ENCODE measurements at places on chromosomes 3 and 15. TPM values are rescaled to one million over a fixed set of nuclear protein-coding genes. Genes with fewer than 3 reads are reported as not detected.

THSD4 gene
- not detected for total RNA-seq

DNA sequence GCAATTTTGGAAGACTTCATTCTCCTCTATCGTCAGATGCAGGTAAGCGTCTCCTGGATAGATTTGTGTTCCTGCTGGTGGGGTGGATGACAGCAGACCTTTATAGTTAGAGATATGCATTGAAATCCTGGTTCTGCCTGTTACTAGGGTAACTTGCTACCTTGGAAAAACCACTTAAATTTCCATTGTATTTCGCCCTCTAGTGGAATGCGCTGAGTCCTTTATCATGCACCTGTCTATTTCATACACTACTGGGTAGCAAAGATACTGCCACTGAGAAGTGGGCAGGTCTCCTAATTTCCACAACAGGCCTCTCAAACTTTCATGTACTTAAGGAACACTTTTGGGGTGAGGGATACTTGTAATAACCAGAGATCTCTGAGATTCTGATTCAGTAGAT is 209.5 kb upstream of the SUCLG2 start:
- H3K27ac ChIP-seq, result no peak overlapping the region
- DNase-seq, result no peak
- H3K4me3 ChIP-seq, result no peak overlapping the region
- no peaks in the 10 kb centered on the region for H3K27me3 ChIP-seq

DNA sequence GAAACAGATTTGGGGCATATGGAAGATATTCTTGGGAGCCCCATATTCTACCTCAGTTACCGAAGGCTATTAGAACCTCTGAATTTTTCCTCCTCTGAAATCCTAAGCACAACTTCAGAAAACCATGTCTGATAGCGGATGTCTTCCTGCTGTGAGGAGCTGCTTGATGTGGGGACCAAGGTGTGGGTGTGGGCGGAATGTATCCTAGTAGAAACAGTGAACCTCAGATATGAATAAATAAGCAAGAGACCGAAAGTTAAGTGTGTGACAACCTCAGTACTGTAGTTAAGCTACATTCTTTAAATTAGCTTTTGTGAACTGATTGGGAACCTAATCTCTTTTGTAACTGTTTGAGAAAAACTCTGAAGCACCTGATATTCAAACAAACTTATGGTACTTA is 46.9 kb downstream of the SENP2 start:
- no peaks in the 10 kb centered on the region for H3K27me3 ChIP-seq
- peaks cover 12% of the 10 kb centered on the region for H3K36me3 ChIP-seq
- no peak overlapping the region for H3K4me3 ChIP-seq

DNA sequence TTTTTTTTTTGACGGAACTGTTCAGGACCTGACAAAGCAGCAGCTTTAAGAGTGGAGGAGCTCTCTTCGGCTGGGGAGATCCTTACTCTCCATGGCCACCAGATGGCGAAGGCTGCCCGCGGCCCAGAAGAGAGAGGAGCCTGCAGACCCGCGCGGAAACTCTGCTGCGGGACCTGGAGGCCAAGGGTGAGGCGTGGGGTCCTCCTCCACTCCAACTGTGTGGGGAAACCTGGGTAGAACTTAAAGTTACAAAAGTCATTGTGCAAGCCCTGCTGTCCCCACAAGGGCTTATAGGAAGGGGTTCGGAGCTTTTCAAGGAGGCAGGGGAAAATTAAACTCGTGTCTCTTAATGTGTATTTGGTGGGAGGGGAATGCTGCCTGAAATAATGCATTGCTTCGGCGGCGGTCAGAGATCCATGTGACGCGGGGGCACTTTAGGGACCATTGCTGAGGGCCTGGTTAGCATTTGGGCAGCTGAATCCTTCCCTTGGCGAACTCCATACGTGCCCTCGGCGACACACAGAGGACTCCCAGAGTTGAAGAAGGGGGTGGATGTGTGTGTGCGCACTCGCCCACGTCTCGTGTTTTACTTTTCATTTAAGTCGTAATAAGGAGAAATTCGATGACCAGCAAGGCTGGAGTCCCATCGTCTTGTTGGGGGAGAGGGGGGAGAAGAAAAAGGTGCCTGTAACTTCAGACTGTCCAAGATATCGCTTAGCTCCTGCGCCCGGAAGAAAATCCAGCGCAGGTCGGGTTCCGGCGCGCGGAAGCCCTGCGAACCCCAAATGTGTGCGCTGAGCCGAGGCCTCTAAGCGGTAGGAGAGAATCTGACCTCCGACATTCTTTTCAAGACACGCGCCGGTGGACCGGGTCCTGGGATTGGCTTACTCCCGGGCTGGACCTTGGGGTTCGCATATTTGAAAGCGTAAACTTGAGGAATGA is 9.7 kb downstream of the EOMES start:
- H3K27ac ChIP-seq, result peak overlapping the region; percentile 70
- peaks cover 27% of the 10 kb centered on the region for H3K4me1 ChIP-seq
- H3K27me3 ChIP-seq, result peaks cover 46% of the 10 kb centered on the region

- H3K27me3 ChIP-seq, result no peaks in the 10 kb centered on the region
- no peak overlapping the region for H3K4me3 ChIP-seq
- DNase-seq, result no peak
Observed at GRCh38 chr3:49311283-49311682, 28.6 kb downstream of the USP4 start.

LRRC15 gene
- not detected for total RNA-seq

DNA sequence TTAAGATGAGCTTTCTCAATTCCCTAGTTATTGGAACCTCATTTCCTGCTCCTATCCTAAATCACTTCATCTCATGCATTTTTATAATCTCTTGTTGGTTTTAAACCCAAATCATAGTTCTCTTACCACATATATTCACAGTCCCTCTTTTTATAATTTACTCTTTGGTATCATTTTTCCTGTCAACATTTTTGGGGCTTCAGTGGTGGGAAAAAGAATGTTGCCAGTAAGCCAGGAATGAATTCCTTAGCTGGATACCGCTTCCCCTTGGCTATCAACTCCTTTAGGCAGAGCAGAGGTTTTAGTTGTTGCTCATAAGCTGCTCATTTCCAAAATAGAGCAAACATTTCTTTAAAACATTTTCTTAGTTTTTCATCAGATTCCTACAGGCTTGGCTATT is 112.3 kb downstream of the GALK2 start:
- no peak for DNase-seq
- peaks cover 12% of the 10 kb centered on the region for H3K4me1 ChIP-seq
- H3K36me3 ChIP-seq, result peaks cover 44% of the 10 kb centered on the region
- no peaks in the 10 kb centered on the region for H3K27me3 ChIP-seq

DNA sequence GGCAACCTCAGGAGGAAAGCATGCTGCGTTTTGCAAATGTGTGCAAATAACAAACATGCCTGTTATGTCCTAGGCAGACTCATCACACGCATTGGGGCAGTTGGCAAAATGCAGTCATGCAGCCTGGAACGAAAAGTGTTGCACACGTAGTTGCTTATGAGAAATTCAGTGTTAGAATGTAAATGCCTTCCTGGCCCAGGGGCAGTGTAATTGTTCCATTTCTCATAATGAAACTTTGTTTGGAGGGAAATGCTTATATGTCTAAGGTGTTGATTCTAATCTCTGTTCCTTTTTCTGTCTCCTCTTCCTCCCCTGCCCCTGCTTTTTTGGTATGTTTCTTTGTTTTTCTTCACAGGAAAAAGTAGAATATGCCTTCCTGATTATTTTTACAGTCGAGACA is 156.0 kb downstream of the CACNA1D start:
- no peaks in the 10 kb centered on the region for H3K4me1 ChIP-seq
- DNase-seq, result no peak
- H3K36me3 ChIP-seq, result no peaks in the 10 kb centered on the region
- peaks cover 14% of the 10 kb centered on the region for H3K27me3 ChIP-seq
- H3K27ac ChIP-seq, result no peak overlapping the region
- no peak overlapping the region for H3K4me3 ChIP-seq

DNA sequence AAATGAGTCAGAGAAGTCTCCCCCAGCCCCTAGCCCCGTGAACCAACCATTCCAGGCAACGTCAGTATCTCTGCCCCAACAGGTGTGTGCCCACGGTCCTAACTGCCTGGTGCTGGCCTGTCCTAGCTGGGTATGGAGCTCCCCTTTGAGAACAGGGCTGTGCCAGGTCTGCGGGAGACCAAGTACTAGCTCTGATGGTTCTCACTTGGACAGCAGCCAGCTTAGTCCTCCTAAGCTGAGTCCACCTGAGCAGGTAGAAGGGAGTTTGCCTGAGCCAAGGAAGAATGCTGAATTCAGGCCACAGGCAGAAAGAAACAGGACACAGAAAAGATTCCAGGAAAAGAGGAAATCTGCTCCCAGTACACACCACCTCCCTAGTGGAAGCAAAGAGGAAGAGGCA is 33.1 kb upstream of the PARL start:
- H3K4me3 ChIP-seq, result no peak overlapping the region
- no peak overlapping the region for H3K27ac ChIP-seq
- no peaks in the 10 kb centered on the region for H3K27me3 ChIP-seq

- DNase-seq, result peak; percentile 77
- peaks cover 45% of the 10 kb centered on the region for H3K36me3 ChIP-seq
- peak overlapping the region; percentile 97 for H3K27ac ChIP-seq
Observed at GRCh38 chr3:9779721-9780457, 10.1 kb upstream of the CAMK1 start.

- no peaks in the 10 kb centered on the region for H3K27me3 ChIP-seq
- H3K4me3 ChIP-seq, result no peak overlapping the region
- H3K27ac ChIP-seq, result no peak overlapping the region
- no peaks in the 10 kb centered on the region for H3K4me1 ChIP-seq
Observed at GRCh38 chr3:143736205-143736997, 111.9 kb downstream of the SLC9A9 start.

- H3K27me3 ChIP-seq, result peaks cover 67% of the 10 kb centered on the region
- DNase-seq, result no peak
- H3K4me3 ChIP-seq, result no peak overlapping the region
Observed at GRCh38 chr3:186115239-186115996, 6.5 kb upstream of the ETV5 start.

ITIH1 gene
- not detected for total RNA-seq

MAP2K1 gene
- total RNA-seq, result 118 TPM

GRCh38 chr3:48919215-48920138 is 835 bp downstream of the ARIH2 start:
- no peaks in the 10 kb centered on the region for H3K27me3 ChIP-seq
- H3K4me3 ChIP-seq, result peak overlapping the region; percentile 95
- DNase-seq, result peak; percentile 77
- peaks cover 30% of the 10 kb centered on the region for H3K4me1 ChIP-seq
- peak overlapping the region; percentile 99 for H3K27ac ChIP-seq

DNA sequence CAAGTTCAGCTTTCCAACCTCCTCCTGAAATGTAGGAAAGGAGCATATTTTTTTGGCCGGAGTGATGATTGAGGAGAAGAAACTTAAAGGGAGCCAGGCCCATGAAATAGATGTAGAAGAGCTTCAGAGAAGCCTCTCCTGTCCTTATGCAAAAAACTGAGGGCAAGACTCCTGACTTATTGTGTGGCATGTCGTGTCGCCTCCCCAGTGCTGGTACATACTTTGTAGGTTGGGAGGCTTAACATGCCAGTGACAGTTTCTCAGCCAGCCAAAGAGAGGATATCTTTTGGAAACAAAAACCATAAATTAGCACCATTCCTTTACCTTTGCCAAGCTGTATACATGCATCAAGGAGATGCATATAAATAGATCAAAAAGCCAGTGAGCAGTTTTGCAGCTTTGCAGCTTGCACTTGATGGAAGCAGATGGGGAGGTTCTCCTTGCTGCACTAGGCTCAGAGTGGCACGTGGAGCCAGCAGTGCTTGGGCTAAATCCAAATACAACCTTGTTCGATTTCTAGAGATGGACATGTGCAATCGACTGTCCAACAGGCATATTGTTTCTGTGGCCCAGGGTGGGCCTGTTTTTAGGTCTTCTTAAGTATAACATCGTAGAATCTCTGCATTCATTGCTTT is 10.2 kb downstream of the SLCO3A1 start:
- H3K4me1 ChIP-seq, result peaks cover 88% of the 10 kb centered on the region
- no peak overlapping the region for H3K27ac ChIP-seq
- H3K4me3 ChIP-seq, result no peak overlapping the region
- peaks cover 5% of the 10 kb centered on the region for H3K27me3 ChIP-seq

MLF1 gene
- total RNA-seq, result 0.39 TPM

DNA sequence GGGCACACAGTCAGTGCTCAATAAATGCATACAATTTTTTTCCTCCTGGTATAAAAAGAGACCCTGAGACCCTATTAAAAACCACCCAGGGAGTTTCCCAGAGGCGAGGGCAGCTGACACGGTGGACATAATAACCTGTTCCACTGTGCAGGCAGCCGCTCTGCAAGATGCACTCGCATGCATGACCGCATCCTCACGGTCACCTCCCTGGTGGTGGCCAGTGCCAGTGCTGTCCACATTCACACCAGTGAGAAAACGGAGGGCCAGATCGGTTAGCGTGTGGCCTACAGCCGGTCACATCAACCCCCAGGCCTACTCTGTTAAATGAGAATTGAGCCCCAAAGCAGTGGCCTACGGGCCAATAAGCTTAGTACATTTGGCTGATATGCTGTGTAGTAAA is 24.8 kb downstream of the SH3BP5 start:
- no peak for DNase-seq
- peaks cover 35% of the 10 kb centered on the region for H3K4me1 ChIP-seq
- H3K4me3 ChIP-seq, result no peak overlapping the region

CADPS gene
- total RNA-seq, result not detected

DNA sequence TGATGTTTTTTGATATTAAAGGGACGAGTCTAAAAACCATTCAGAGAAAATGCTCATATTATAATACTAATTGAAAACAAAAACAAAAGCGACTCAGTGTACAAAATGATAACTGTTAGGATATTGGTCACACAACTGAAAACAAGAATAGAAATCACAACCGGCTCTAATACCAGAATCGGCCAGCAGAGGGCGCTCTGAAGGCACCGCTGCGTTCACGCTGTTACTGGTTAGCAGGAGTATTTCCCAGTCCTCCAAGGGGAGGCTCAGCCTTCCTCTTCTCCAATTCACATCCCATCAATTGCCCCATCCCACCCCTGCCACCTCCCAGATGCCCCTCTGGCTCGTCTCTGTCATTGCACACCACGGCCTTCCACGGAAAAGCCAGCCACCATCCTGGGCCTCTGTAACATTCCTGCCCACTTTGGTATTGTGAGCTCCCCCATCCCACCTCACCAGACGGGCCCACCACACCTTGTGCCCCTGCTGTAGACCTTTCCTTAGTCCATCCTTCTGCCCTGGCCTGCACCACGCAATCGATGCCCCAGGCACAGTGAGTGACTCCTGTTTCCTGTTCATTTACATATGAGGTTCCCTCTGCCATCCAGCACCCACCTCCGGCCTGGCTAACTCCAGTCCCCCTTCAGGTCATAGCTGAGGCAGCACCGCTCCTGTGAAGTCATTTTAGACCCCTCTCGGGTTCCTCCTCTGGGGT is 8.5 kb downstream of the FAM107A start:
- peaks cover 3% of the 10 kb centered on the region for H3K27me3 ChIP-seq
- no peak overlapping the region for H3K27ac ChIP-seq
- DNase-seq, result peak; percentile 79
- no peaks in the 10 kb centered on the region for H3K36me3 ChIP-seq
- H3K4me3 ChIP-seq, result no peak overlapping the region

DLEC1 gene
- total RNA-seq, result 0.26 TPM

DNA sequence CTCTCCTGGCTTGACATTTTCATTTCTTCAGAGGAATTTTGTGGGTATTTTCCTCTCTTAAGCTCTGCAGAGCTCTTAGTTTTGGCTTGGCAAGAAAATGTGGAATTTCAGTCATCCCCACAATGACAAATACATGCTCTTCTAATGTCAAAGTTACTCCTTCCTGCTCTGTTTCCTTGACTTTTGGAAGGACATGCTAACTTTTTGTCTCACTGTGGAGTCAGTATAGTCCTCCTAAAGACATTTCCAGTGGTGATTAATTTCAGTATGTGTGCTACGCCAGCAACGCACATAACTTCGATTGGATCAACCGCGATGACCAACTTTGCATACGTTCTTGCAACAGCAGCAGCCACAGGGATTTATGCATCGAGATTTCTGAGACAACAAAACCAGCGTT is 13.3 kb downstream of the EBLN2 start:
- H3K36me3 ChIP-seq, result no peaks in the 10 kb centered on the region
- no peak for DNase-seq
- H3K27me3 ChIP-seq, result no peaks in the 10 kb centered on the region
- H3K4me3 ChIP-seq, result no peak overlapping the region
- peaks cover 39% of the 10 kb centered on the region for H3K4me1 ChIP-seq
- no peak overlapping the region for H3K27ac ChIP-seq

All from activated CD8-positive, alpha-beta T cell treated with anti-CD3 and anti-CD28 coated beads, Interleukin-2, amount 10 ng/mL, durations not matched to agents 7 days and 5 days (primary cell).